ENCODE measurements at places on chromosomes 2 and 18. TPM values are rescaled to one million over a fixed set of nuclear protein-coding genes. Genes with fewer than 3 reads are reported as not detected.

GALNT14 gene
- 44.8 TPM for polyA plus RNA-seq

GDF7 gene
- 3.2 TPM for polyA plus RNA-seq

CCDC150 gene
- 16.4 TPM for polyA plus RNA-seq

FEV gene
- not detected for polyA plus RNA-seq

C18orf54 gene
- 9.6 TPM for polyA plus RNA-seq

MAP3K20 gene
- 24.3 TPM for polyA plus RNA-seq

ARHGEF4 gene
- 8.3 TPM for polyA plus RNA-seq

HNRNPLL gene
- 81.9 TPM for polyA plus RNA-seq

DSEL gene
- 24.4 TPM for polyA plus RNA-seq

IHH gene
- polyA plus RNA-seq = 1.8 TPM

EVX2 gene
- 0.05 TPM for polyA plus RNA-seq

VSNL1 gene
- polyA plus RNA-seq = 3.3 TPM

TFCP2L1 gene
- polyA plus RNA-seq = 57.8 TPM

TBR1 gene
- 0.04 TPM for polyA plus RNA-seq

TEX44 gene
- not detected for polyA plus RNA-seq

LRRTM4 gene
- polyA plus RNA-seq = 1.5 TPM

PTGR3 gene
- polyA plus RNA-seq = 43.1 TPM
